IPS-NIHi11 (cell line): ENCODE measurements at places on chromosomes 7 and 10.

DNA sequence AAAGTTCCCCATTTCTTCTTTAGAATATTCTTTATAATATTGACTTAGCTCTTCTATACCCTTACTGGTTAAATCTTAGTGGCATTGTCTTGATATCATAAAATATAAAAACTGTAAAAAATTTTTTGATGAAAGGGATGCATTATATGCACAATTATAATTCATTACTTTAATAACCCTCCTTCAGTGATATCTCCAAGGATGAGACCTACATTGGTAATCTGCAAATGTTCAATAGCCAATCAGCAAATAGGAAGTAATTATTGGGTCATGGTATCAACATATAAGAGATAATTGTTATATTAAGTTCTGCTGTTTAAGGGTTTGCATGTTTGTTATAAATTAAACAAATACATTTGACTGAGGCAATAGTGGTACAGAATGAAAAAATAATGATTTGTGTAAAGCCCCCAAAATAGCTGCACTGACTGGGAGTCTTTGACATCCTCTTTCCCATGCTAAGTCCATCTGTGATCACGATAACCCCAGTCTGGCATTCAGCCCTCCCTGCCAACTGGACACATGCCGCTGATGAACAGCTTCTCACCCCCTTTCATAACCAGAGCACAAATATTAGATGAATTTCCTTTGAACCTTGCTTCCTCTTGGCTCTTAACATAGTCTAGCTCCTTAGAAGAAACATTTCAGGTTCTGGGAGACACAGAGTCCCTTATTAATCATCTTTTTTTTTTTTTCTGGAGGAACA is 169.5 kb downstream of the CPED1 start:
- no peak for DNase-seq

GRCh38 chr7:80078159-80078731 is 56.4 kb upstream of the GNAI1 start:
- no peak for DNase-seq

GRCh38 chr7:36045326-36045725 is 107.7 kb upstream of the EEPD1 start:
- DNase-seq: no peak

- peak; percentile 53 for DNase-seq
These were observed 168.6 kb downstream of the LRMDA start for GRCh38 chr10:75599875-75600648.

- DNase-seq: peak; percentile 37
These were observed 117.5 kb downstream of the TRIL start for GRCh38 chr7:28840592-28840995.

DNA sequence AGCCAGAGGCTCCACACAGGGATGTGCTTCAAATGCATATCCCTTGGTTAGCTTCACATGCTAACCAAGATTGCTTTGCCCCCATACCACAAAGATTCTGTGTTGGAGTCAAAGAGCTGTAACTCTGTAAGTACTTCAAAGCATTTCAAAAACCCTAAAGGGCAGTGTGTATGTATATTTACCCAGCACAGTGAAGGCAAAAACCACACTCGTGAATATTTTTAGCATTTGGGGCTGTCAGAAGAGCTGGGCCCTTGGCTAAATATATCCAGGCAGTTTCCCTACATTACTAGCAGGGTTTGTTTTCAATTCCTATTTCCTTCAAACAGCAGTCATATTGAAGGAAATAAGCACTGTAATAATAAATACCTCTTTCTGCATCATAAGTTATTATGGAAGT is 84.2 kb upstream of the STEAP1B start:
- no peak for DNase-seq

DNA sequence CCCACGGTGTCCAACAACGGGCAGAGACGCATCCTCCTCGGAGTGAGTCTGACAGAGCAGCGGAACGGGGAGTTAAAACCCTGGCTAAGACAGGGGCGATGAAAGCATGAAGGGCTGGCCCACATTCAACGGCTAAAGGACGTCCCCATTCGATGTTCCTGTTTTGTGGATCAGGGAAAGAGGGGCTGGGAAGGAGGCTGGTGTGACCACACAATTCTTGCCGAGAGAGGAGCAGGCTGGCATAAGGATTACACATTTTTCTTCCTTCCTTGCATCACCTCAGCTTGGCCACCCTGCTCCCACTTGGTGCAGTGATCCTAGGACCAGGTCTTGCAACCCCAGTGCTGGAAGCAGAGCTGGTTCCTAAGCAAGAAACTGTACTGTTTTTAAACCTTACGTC is 67.7 kb downstream of the GNA12 start:
- no peak for DNase-seq

DNA sequence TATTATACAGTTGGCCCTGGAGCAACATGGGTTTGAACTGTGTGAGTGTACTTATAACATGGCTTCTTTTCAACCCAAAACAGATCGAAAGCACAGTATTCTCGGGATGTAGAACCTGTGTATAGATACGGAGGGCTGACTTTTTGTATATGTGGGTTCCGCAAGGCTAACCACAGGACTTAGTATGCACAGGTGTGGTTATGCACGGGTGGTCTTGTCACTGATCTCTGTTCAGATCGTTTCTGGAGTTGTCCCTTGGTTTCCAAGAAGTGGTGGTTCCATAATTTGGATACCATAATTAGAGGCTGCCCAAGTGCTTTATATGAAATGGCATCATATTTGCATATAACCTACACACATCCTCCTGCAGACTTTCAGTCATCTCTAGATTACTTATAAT is 10.9 kb upstream of the BHLHA15 start:
- DNase-seq: no peak

DNA sequence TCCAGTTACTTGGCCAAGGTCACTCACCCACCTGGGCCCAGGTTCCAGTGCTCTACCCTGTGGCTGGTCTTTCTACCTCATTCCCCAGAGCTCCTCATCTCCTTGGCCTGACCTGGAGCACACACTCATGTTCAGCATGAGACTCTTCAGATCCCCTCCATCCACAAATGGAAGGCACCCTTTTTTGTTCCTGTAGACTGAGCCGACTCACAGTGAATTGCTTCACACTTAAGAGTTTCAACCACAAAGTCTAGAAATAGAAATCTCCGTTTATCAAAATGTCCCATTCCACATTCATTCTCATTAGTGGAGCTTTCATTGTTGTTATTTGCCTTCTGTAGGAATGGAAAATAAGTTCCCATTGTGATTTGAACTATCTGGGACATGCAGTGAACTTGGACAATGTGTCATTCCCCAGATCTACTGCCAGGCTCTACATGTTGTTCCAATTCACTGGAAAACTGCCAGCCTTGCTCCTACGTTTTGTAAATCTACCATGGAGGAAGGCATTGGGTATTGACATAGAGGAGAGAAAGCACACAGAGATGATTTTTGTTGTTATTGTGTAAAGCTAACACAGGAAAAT is 125.3 kb upstream of the CELF2 start:
- no peak for DNase-seq

- no peak for DNase-seq
These were observed 101.9 kb downstream of the EXOC4 start for GRCh38 chr7:133354546-133355324.

DNA sequence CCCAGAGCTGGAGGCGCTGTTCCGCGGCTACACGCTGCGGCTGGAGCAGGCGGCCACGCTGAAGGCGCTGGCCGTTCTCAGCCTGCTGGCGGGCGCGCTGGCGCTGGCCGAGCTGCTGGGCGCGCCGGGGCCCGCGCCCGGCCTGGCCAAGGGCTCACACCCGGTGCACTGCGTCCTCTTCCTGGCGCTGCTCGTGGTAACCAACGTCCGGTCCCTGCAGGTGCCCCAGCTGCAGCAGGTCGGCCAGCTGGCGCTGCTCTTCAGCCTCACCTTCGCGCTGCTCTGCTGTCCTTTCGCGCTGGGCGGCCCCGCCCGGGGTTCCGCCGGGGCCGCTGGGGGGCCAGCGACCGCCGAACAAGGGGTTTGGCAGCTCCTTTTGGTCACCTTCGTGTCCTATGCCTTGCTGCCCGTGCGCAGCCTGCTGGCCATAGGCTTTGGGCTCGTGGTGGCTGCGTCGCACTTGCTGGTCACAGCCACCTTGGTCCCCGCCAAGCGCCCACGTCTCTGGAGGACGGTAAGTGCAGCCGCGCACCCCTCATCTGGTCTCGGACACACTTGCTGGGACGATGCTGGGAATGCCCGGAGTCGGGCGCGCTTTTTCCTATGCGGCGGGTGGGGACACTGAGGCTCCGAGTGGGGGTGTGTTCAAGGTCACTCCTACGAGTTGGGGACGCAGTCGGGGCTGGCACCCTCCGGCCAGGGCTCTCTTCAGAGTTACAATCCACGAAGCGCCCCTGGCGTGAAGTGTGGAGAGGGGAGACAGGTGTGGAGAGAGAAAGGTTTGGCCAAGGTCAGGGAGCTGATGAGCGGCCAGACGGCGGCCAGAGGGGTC is 717 bp downstream of the ADCY1 start:
- peak; percentile 91 for DNase-seq

- peak; percentile 67 for DNase-seq
These were observed 148.5 kb downstream of the ARHGAP22 start for GRCh38 chr10:48456361-48456804.

DNA sequence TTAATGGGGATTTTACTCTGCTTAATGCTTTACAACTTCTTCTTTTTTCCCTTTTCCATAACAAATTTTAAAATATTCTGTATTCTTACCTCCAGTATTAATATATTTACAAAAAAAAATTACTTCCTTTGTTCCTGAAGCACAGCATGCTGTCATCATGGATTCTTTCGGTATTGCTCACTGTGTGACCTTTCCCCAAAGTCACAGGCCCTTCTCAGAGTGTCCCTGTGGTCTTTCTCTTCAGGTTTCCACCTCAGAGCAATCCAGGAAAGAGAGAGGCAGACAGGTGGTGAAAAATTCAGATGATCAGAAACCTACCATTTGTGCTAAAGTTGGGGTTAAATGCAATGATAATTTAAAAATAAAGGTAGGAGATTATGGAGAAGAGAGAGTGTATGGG is 13.0 kb downstream of the AOAH start:
- DNase-seq: no peak

DNA sequence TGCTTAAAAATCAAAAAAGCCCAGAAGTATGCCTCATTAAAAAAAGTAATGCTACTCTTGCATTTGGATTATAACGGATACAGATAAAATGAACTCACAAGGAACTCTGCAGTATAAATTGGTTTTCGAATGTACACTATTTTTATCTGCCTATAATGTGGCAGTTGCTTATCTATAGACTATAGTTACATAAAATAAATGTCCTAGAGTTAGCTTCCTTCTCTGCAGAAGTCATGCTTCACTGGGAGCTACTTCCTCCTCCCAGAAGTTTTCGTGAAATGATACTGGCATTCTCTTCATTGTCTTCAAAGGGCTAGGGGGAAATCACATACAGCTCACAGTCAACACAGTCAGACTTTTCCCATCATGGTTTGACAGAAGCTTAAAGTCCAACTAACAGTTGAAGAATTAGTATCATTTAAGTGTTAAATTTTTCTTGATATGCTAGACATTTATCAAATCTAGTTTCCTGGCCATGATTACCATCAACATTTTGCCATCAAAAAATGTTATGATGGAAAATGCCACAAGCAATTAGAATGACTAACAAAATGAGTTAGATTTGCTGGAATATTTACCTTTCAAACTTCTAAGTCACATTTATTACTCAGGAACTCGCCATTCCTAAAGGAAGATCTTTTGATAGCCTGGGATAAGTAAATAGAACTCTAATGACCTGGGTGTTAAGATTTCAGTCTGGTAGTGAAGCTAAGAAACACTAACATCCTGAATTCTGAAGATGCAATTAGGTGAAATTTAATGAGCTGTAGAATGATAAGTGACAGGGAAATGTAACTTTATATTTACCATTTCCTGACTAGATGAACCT is 87.3 kb upstream of the TRIL start:
- DNase-seq: no peak
